Mucosa of gallbladder (tissue), 1 donor: ENCODE measurements at places on chromosomes 7 and 10. TPM values are rescaled to one million over a fixed set of nuclear protein-coding genes. Genes with fewer than 3 reads are reported as not detected.

GRCh38 chr10:26503911-26504310 is 65.8 kb downstream of the APBB1IP start:
- no peak for DNase-seq

DNA sequence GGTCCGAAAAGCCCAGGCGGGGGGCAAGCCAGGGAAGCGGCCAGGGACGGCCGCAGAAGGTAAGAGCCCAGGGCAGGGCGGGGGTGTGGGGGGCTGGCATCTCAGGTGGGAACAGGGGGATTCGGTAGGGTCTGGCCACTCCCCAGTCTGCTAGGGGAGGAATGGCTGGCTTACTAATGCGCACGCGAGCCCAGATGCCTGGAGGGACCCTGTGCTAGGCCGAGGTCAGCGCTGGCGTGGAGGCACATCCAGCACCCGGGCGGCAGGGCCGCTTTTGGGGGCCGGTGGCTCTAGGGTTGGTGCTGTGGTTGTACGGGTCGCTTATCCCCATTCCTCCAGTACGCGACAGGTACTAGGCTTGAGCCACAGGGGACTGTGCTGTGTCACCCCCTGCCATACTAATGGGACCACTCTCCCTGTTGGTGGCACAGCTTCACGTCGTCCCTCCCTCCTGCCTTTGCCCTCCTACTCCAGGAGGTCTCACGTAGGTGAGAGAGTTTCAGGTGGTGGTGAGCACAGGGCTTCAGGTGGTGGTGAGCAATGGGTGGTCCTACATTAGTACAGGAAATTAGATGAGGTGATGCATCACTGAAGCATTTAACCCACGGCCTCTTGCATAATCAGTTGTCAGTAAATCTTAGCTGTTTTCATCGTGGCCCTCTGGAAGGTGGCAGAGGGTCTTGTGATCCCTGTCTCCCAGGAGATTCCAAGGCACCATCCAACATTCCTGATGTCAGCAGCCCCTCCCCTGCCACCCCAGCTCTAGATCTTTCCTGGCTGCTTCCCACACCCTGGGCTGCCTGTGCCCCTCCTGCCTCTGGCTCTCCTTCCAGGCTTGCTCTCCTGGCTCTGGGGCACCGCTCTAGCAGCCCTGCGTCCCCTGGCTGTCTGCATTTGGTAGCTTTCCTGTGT is 971 bp downstream of the AEBP1 start:
- no peak for DNase-seq

DNA sequence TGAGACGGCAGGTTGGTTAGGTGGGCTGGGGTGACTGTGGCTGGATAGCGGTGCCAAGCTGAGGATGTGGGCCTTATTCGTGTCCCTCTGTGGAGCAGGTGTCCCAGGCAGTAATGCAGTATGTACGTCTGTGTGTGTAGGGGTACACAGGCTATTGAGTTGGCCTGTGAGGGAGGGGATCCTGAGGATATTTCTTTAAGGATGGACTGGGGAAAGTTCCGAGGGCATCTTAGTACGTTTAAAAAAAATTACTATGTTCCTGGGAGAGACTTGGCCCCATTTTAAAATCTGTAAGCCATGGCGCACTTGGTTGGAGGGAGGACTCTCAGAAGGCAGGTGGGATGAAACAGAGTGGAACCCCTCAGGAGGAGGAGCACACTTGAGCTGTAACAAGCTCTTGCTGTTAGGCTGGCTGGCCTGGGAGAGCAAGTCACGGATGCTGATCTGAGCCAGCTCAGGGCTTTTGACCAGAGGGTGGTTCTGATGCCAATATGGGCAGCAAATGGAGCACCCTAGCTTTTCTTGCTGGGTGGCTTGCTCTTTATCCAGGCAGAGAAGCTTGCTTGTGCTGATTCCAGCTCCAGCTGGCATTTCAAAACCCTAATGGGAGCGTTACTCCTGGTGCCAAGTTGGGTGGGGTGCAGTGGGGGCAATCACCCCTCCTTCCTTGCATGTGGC is 765 bp downstream of the WBP1L start:
- no peak for DNase-seq

FAM13C gene
- total RNA-seq = 11.4 TPM

FRMD4A gene
- total RNA-seq = 55.4 TPM

TMEM236 gene
- total RNA-seq = 0.46 TPM

NUTM2E gene
- total RNA-seq = 0.06 TPM

- no peak for DNase-seq
These were observed 99.4 kb downstream of the TCERG1L start for GRCh38 chr10:131211965-131212619.

GRCh38 chr10:65291286-65291685 is 1634.5 kb upstream of the LRRTM3 start:
- no peak for DNase-seq
